ENCODE measurements at places on chromosomes 3 and 15.
A peak's percentile ranks its signal among the peaks of the same experiment; 100 is the strongest.

DNA sequence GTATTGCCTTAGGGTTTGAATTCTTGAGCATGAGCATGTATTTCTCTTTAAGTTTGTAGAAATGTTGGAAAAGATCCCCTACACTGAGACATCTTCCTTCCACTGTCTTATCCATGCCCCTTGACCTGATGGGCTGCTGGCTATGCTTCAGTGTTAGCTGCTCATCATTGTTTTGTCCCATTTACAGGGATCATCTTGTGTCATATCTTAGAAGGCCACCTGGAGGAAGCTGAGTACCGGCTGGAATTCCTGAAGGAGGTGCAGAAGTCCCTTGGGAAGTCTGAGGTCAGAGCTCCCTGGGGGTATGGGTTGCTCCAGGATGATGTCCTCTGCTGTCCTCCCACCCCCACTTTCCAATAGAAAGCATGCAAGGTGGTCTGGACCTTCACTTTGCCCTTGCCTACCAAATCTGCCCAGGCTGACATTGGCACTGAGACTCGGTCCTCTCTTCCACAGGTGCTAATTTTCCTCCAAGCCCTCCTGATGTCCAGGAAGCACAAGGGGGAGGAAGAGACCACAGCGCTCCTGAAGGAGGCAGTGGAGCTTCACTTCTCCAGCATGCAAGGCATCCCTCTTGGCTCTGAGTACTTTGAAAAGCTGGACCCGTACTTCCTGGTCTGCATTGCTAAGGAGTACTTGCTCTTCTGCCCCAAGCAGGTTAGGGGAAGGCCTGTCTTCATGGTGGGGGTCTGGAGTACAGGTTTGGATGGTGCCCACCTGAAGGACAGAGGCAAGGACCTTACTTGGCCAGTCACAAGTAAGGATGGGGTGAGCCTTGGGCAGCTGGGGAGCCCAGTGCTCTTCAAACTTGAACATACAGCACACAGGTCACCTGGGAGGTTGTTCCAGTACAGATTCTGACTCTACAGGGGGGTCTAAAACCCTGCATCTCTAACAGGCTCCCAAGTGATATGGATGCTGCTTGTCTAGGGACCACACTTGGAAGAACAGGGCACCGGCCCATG is 17.7 kb downstream of the TTC21A start:
- no peak for DNase-seq

DNA sequence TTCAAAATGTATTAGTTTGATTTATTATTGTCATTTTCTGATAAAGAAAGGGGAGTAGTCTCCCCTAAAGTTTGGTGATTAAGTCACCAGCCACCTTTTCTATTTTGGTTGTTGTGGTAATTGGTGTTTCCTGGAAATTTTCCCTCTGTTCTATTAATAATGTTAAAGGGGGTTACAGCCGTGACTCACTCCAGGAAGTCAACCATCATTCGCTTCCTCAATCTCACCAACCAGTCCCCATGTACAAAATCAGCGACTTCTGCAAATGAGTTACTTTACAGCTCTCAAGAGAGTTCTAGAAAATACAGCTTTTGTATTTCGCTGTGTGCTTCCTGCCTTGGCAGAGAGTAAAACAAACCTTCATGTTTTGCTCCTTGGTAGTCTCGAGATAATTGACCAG is 285.1 kb downstream of the LPP start:
- no peak for DNase-seq

- DNase-seq = no peak
Observed at GRCh38 chr3:31504230-31504629, 28.5 kb upstream of the STT3B start.

DNA sequence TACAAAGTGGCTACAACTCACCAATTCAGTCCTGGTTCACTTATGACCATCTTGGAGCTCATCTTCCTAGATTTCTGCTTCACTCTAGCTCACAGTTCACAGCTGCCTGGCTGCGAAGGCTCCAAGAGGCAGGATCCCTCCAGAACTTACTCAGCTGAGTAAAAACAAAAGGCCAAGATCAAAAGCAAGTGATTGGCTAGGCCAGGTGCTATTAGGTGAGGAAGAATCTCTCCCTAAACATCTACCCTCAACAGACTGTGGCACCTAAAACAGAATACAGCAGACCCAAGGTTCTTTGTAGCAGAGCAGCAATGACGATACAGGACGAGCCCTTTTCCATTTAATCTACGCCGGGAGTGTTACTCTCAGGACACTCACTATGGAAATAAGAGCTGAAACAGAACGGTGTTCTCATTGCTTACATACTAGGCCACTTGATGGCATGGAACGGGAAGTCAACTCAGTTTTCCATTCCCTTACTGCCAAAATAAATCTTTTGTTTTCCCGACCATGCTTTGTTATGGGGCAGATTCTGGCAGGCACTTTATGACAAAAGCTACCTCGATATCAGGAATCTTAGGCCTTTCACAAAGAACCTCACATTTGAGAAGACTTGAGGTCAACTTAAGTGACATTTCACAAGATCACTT is 901 bp downstream of the ICE2 start:
- DNase-seq = peak; percentile 11

DNA sequence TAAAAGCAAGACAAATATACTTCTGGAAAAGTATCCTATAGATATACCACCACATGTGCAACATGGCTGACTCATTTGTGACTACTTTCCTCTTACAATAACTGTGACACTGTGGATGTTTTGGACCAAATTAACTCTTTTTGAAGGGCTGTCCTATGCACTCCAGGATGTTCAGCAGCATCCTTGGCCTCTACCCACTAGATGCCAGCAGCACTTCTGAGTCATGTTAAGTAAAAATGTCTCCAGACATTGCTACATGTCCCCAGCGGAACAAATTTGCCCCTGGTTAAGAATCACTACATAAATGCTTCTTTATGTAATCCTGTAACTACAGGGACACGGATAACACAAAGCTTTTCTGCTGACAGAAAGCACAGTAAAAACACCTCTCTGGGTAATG is 32.0 kb downstream of the RUVBL1 start:
- no peak for DNase-seq

DNA sequence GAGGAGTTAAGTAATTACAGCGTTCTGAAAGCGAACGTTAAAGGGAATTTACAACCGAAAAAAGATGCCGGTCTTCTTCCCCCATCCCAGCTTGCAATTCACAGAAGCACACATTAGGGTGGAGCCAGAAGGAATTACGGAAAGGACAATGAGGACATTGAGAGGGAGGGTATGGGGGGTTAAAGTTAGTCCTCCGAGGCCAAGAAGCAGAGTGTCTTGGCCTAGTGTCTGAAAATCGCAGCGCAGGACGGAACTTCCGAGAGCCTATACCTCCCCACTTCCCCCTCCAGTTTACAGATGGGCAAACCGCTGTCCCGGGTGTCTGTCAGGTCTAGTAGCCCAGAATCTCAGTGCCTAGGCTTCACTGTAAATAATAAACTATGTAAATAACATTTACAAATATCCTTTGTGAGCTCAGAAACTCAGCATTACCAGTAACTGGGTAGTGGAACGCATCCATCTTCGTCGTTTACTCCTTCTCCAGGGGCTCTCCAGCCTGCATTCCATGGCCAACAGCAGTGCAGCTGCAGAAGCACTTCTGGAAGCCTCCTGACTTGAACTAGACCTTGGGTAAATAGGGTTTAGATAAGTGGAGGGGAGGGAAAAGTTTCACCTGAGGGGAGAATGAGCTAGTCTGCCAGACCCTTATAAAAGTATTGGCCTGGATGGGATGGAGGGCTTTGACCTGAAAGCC is 922 bp downstream of the ADPRH start:
- DNase-seq = no peak

- DNase-seq = no peak
Observed at GRCh38 chr3:32018757-32019564, 37.4 kb downstream of the ZNF860 start.

GRCh38 chr15:73387507-73388255 is 18.9 kb upstream of the HCN4 start:
- DNase-seq = no peak

DNA sequence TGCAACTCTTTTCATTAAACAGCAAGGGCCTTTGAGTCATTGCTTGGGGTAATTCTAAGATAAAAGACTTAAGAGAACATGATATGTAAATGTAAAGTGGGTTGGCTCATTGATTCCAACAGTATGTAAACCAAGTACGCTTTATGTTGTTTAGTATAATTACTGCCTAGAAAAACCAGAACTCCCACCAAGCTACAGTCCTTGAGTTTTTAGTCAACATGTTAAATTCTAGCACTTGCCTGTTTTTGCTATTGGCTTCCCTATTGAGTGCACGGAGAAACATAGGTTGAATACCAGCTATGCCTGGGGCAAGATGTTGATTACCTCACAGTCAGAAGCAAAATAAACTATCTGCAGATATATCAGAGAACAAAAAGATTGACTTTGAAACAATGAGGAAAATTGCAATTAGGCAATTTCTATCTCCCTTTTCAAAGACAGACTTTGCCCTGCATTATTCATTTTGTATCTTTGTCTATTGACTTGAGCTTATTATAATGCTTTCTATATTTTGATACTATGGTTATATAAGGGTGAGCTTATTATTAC is 179.3 kb downstream of the ZPLD1 start:
- no peak for DNase-seq

GRCh38 chr15:58701376-58701775 is 48.1 kb downstream of the ADAM10 start:
- no peak for DNase-seq

GRCh38 chr15:65579762-65580161 is 31.2 kb downstream of the INTS14 start:
- DNase-seq = no peak

DNA sequence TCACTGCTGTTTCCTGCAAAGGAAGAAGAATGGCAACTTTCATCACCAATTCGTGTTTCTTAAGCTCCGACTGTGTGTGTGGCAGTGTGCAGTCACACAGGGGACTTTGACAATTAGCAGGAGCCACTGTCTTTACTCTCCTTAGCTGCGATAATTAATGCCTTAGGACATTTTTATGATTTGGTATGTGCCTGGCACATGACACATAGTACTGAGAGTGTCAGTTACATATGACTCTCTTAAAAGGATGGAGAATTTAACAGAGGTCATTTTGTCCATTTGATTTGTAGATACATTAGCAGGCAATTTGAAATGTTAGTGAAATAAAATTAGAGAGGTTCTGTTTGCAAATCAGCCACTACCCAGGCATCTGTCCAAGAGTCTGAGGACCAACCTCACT is 128.9 kb upstream of the VEPH1 start:
- no peak for DNase-seq

- DNase-seq = no peak
Observed at GRCh38 chr15:100733101-100733842, 130.9 kb downstream of the ASB7 start.

DNA sequence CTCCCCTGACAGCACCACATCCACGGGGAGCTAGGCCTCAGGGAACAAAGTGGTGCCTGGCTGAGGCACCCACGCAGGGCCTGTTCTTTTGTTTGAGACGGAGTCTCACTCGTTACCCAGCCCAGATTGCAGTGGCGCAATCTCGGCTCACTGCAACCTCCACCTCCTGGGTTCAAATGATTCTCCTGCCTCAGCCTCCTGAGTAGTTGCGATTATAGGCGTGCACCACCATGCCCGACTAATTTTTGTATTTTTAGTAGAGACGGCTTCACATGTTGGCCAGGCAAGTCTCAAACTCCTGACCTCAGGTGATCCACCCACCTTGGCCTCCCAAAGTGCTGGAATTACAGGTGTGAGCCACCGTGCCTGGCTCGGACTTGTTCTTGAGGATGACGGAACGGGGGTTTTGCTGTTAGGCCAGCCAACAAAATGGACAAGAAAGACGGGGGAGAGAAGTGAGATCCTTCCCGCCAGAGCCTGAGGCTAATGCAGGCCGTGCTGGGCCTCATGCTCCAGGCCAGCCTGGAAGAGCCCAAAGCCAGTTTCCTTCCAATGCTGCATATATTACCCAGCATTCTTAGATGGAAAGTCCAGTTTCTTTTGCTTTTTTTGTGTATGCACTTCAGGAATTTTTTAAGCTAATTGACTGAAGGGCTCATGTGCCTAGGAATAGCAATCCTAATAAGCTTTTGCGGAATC is 28.1 kb upstream of the FURIN start:
- DNase-seq = no peak

- no peak for DNase-seq
Observed at GRCh38 chr15:40052604-40053003, 13.6 kb upstream of the SRP14 start.

- DNase-seq = peak; percentile 35
Observed at GRCh38 chr3:43405888-43406642, 119.7 kb downstream of the SNRK start.

- DNase-seq = no peak
Observed at GRCh38 chr3:99084826-99085225, 183.3 kb upstream of the DCBLD2 start.

- DNase-seq = no peak
Observed at GRCh38 chr3:112610121-112610520, 30.8 kb downstream of the CCDC80 start.

DNA sequence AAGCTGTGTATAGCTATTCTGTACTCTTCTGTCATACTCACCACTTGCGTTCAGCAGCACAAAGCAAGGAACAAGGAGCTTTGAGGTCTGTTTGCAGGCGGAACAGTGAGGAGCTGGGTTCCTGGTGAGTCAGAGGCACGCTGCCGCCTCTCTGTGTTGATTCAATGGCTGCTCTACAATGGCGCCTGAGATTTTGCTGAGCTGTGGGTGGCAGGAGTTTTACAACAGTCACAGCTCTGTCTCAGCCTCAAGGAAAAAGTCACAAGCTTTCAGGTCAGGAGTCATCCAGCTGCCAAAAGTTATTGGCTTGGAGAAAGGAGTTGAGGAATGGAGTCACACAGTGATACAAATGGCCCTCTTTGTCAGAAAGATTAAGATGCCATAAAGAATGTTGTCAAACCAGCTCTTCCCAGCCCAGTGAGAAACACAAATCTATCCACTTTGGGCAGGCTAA is 98.1 kb downstream of the SSR3 start:
- DNase-seq = no peak
